Fibroblast of lung (primary cell): ENCODE measurements at places on chromosomes 7 and 10. TPM values are rescaled to one million over a fixed set of nuclear protein-coding genes. Genes with fewer than 3 reads are reported as not detected.

DNA sequence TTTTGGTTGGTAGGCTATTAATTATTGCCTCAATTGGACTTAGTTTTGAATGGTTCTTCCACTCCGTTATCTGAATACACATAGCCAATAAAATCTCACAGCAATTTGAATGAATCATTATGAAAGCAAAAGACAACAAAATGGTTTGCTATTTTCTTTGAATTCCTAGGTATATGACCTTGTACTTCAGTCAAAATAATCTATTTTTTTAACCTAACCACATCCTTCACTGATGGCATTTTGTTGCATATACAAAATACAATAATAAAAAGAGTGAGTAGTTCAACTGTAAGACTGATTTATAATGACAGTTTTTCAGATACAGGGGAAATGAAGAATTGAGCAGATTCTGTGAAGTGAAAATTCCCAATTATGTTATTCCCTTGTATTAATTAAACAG is 433.1 kb downstream of the HTR7 start:
- no peak for DNase-seq

- no peak for DNase-seq
These were observed 7.1 kb upstream of the KLHL7 start for GRCh38 chr7:23098460-23098859.

DNA sequence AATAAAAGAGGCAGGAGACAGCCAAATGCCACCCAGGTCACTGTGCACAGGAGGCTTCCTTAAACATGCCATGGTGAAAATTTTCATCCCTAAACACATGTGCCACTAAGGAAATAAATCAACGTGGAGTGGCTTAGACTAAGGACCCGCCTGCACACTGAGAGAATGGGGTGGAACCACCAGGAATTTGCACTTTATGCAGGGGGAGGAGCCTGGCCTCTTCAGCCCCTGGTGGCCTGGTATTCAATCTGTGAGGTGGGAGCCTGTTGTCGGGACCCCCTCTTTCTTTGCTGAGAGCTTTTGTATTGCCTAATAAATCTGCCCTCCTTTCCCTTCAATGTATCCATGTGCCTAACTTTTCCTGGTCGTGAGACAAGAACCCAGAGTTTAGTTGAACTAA is 204.6 kb upstream of the NRP1 start:
- DNase-seq = no peak

DNA sequence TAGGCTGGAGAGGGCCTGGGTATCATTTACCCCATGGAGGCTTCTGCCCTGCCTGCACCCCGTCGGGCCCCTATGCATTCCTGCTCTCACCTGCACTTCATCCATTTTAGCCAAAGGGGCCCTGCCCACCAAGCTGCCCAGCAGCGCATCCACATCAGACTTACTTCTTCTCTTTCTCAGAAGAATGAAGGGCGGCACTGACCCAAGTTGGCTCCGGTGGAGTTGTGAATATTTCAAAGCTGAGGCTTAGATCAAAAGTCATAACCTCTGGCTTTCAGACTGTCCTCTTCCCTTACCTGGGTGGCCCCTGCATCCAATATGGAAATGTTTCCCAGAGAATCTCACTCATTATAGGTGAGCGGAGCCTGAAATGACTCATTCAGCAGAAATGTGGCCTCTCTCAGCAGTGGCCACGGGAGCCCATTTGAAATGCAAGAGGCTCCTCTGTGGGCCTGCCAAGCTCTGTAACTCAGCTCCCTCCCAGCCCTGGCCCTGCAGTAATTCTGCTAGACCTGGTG is 117.6 kb upstream of the TCF7L2 start:
- DNase-seq = no peak

GRCh38 chr7:128177768-128178550 is 63.1 kb upstream of the LEP start:
- DNase-seq = no peak

GRCh38 chr7:1693991-1694524 is 24.0 kb downstream of the ELFN1 start:
- DNase-seq = peak; percentile 69

DNA sequence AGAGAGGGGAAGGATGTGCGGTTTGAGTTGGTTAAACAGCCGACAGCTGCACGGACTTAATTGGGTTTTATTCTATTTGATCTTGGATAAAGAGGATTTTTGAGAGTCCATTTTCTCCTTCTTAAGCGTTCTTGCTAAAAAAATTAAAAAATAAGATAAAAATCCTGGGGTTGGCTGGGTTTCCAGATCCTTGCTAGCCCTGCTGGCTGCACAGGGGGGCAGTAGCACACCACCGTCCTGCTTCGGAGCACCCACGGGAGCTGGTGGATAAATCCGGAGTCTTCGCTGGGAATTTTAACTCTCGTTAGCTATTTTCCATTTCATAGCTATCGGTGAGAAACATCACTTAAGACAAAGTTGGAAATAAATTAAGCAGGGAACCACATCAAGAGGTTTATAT is 792.0 kb downstream of the TYW1 start:
- peak; percentile 9 for DNase-seq

ST8SIA6 gene
- under 0.01 and 0.26 TPM in 2 replicates for total RNA-seq

DNA sequence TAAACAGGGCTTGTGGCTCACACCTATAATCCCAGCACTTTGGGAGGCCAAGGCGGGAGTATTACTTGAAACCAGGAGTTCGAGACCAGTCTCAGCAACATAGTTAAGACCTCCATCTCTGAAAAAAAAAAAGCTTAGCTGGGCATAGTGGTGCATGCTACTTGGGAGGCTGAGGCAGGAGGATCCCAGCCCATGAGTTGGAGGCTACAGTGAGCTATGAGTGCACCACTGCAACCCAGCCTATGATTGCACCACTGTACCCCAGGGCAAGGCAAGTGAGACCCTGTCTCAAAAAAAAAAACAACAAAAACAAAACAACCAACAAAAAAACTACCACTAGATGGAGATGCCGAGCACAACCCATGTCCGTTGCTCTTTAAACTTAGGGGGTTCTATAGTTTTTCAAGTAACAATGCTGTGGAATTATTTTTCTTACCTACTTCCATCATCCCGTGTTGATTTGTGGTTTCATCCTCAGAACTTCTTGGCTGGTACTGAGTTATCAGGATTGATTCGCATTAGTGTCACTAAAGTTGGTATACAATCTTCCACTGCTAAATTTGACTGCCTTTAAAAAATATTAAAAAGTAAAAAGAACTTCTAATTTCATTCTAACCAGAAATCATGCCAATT is 12.2 kb upstream of the REPIN1 start:
- DNase-seq = peak; percentile 61

DNA sequence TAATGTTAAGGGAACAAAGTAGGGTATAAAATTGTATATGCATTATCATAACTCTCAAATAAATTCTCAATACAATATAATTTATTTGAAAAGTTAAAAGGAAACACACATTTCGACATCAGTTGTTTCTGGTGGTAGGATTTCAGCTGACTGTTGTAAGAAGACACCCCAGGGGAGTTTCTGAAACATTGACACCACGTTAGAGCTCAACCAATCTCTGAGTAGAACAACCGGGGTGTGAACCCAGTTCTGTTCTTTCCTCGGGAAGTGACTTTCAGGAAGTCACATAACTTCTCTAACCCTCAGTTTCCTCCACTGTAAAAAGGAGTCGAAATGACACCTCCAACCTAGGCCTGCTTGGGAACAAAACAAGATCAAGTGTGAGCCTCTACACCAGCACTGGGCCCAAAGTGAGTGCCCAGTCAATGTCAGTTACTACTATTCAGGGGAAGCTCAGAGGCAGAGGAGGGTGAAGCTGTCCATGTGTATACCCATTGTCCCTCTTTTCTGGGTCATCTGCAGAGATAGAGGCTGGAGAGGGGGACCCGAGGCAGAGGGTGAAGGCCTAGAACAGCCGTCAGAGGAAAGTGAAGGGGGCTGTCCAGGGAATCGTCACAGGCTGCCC is 67.1 kb downstream of the AOAH start:
- no peak for DNase-seq

DNA sequence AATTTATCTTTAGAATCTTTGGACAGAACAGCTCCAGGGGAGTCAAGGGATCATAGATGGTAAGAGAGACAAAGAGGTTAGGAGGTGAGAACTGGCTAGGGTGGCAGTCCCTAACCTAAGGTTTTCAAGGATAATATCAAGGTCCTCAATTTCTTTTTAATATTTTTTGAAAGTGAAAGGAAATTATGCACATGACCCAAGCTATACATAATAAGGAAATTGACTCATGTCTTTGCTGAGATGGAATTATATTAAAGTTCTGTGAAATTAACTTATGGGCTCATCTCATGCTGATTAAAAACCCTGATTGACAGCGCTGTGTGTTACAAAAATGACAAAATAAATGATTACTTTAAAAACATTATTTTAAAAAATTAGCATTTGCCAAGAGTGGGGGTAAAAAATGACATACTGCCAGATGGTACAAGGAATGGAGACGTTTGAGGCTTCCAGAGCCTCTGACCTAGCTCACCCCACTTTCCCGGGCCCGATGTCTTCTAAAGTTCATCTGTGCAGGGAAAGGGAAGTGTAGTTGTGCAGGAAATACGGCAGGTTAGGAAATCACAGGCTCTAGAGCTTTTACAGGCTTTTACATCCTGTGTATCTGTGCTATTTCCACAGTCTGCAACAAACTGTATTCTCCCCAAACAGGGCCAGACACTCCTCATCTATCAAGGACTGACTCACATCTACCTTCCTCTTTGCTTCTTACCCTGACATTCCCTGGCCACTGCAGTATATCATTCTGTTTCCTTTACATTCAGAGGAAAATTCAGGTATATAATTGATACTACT is 185.6 kb upstream of the PRSS58 start:
- DNase-seq = no peak

GRCh38 chr10:61662794-61663259 is at the start of gene CABCOCO1:
Gene CABCOCO1, plus strand, starts transcription at chr10:61662929. Its CDS starts 44 bp downstream, at chr10:61662973.
- DNase-seq = peak; percentile 71

LRRC61 gene
- 0.33 and 1.0 TPM in 2 replicates for total RNA-seq

- no peak for DNase-seq
These were observed 16.8 kb upstream of the MSMB start for GRCh38 chr10:46062723-46063428.

DNA sequence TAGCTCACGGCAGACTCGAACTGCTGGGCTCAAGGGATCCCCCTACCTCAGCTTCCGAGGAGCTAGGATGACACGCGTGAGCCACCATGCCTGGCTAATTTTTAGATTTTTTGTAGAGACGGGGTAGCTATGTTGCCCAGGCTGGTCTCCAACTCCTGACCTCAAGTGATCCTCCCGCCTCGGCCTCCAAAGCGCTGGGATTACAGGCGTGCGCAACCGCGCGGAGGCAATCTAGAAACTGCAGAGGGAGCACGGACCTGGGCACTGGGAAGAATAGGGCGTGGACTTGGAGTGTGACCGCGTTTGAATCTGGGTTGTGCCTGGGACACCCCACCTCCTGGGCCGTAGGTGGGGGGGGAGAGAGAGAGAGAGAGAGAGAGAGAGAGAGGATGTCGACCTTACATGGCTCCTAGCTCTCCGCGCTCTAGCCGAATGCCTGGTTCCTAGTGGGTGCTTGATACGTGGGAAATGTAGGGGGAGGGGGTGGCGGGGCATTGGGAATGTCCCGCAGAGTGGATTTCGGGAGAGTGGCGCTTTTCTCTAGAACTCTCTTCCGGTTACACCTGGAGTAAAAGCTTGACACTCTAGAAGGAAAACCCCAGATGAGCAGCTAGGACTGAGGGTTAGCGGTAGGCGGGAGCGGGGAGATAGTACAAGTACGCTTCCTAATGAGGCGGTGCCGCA is 1.2 kb upstream of the MAP3K8 start:
- no peak for DNase-seq

DNA sequence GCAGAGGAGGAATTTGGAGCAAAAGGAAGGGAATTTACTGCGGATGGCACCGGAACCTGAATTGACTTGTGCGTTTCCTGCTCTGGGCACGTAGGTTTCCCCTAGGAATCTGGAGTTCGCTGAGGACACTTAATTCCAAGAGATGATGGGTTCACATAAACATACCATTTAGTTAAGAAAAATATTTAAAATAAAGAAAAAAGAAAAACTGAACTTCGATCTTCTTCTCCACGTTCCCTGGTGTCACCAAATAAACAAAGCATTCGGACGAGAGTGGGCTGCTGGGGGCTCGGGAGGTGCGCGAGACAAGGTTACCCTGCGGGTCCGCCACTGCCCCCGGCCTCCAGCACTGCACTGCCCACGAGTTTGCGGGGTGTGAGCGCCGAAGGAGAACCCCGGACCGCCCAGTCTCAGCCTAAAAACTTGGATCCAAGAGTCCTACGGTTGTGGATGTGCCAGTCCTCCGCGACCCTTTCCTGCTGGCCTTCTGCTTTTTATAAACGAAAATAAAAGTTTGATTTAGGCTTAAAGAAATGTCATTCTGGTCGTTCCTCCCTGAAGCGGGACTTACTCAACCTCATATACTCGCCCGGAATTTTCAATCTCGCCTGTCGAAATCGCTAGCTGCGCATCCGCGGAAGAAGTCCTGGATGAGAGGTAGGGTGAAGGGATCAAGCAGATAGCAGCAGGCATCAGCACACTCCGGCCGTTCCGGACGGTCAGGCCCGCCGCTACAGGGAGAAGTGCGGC is 30.3 kb downstream of the SKIDA1 start:
- DNase-seq = peak; percentile 48

DNA sequence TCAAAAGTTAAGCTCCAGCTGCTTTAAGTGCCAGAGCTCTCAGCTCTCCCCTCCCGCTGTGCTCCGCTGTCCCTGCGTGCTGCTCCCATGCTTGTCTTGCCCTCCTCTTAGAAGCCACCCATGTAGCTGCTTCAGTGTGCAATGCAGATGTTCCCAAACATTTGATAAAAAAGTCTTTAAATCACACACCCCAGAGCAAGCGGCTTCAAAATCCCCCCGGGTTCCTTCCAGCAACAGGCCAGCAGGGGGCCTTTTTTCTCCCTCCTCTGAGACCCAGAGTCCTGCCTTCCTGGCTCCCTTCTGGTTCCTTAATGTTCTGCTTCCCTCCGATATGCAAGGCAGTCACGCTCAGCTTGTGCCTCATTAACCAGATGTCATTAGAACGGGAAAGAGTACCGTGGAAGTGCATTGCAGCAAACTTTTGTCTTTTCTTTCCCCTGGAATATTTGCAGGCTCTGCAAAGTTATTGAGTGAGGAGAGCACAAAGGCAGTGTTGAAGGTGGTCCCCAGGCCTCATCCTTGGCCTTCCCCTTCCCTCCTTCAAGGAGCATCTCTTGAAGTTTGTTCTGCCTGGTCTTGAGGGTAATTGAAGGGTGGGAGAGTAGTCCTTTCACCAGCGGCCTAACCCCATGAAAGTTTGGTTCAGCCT is 25.5 kb downstream of the LDB3 start:
- DNase-seq = peak; percentile 61

- peak; percentile 62 for DNase-seq
These were observed 775 bp downstream of the STARD3NL start for GRCh38 chr7:38178695-38179344.

GRCh38 chr10:22581461-22581860 is 132.9 kb downstream of the PIP4K2A start:
- no peak for DNase-seq

DNA sequence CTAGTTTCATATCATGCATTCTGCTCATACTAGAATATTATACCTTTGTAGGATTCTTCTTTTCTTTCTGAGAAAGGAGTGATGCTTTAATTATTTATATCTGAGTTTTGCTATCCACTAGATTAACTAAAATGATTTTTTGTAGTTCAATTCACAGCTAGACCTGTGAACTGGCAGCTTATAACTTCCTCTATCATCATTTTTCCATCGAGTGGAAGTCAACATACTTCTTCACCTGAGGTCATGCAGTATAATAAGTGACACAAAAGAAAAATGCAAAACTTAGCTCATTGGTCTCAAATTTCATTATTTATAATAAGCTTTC is 8.0 kb downstream of the LRRN3 start:
- no peak for DNase-seq

GRCh38 chr10:12839941-12840611 is 161.4 kb downstream of the CCDC3 start:
- no peak for DNase-seq

CACNB2 gene
- 0.66 and 1.5 TPM in 2 replicates for total RNA-seq
